Stimulated activated CD8-positive, alpha-beta memory T cell treated with anti-CD3 and anti-CD28 coated beads, Interleukin-15, amount 100 ng/mL, for 4 hours (primary cell): ENCODE measurements at places on chromosomes 12 and 14.

DNA sequence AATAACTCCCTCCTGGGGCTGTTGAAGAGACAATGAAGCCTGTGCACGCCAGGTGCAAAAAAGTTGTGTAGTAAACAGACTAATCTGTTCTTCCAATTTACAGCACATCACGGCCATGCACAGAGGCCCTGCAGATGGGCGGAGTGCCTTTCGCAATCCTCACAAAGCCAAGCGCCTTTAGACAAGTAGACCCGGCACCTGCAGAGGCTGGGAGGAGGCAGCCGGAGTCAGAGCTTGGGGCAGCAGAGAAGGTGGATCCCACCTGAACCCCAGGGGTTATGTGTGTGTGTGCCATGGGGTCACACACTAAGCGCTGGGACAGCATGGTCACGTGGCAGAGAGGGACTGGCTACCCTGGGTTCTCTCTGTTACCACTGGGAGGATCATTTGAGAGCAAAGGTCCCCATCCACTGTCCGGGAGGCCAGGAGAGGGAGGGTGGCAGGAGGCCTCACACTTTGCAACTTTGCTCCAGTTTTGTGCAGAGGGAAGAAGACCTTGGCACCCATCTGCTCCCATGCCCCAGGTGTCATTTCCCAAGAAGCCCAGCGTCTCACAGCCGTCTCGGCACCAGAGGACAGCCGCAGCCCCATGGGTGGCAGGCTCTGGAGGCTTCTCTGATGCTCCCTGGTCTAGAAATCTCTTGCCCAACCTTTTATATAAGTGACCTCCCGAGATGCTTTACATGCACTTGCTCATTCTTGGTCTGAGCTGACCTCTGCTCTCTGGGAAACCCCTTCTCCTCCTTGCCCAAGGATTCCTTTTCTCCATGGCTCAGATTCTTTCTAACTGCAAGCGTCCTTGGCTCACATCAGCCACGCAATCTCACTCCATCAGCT is 80.0 kb upstream of the DICER1 start:
- DNase-seq, result no peak

DNA sequence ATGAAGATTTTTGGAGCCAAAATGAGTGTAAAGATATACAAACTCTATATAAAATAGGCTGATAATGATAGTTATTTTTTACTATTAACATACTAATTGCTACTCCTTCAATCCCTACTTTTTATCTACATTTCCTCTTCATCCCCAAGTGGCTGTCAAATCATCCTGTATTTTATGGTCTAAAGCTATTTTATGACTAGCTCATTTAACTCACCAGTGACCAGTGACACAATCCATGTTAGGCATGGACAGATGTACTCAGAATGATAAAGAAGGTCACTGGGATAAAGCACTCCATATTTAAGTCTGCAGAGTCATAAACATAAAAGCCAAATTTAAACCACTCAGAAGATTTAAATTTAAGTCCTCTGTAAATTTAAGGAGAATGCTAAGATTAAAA is 183.0 kb downstream of the MED13L start:
- DNase-seq, result no peak

DNA sequence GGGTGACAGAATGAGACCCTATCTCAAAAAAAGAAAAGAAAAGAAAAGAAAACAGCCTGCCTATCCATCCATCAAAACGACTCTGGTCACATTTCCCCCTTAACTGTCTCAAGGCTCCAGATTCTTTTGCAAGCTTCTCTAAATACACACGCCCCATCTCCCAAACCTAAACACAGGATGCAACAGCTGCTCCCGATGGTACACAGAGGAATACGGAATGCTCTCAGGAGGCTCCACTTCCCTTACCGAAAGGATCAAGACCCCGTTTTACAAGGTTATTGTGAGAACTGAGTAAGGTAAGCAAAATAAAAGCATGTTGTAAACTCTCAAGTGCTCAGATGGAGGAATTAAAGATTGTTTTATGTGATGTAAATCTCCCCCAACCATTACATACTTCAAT is 62.3 kb downstream of the NT5DC3 start:
- DNase-seq, result no peak

GRCh38 chr12:52003591-52003990 is 3.2 kb upstream of the TAMALIN start:
- no peak for DNase-seq

- no peak for DNase-seq
These were observed 7.7 kb downstream of the CCDC184 start for GRCh38 chr12:48191096-48191495.

DNA sequence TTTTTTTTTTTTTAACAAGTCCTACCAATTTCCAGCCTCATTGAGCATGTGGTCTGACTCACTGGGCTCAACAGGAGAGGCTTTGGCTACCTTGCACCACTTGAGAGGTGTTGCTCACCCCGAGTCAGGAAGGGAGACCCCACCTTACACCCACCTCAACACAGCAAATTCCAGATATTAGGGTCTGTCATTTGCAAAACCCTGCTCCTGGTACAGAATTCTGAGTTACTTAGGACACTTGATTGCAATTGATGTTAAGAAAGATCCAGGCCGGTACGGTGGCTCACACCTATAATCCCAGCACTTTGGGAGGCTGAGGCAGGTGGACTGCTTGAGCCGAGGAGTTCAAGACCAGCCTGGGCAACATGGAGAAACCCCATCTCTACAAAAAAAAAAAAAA is 14.1 kb downstream of the DGLUCY start:
- DNase-seq, result no peak

DNA sequence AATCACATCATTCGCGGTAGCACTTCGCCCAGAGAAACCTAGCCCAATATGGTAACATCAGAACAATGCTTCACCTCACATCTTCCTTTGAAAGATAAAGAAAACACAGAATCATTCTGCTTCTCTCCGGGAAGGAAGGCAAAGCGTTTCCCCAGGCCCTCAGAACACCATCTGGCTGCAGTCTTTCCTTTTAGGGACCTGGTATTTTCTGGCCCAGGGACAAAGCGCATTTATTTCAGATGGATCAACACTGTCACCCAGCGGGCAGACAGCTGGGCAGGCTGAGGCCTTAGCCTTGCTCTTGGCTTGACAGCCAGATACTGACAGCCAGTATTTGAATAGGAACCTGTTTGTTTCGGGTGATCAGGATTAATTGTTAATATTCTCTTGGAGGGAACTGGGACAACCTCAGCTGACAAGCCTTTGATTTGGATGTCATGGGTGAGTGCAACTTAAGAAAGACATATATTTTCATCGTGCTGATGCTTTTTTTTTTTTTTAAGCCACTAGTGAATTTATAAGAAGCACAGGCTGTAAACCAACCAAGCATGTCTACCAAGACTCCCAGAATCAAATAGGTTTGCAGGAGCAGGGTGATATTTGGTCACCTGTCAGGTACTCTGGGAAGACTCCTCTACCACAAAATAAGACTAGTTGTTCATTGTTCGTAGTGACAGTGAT is 118.9 kb downstream of the VEZT start:
- no peak for DNase-seq

DNA sequence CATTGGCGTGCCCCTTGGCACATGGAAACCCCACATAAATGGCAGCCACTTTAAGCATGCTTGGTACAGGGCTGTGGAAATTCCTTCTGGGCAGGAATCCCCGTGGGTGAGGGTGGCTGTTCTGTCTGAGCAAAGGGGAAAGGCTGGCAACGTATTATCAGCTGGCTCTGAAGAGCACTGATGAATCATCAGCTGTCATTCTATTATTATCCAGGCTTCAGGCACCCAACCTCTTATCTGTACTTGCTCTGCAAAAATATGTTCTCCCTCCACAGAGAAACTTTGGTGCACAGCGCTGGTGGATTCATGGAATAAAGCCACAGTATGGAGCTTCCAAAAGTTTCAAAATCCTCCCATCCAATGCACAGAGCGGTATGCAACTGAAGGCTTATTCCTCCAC is 167.1 kb downstream of the TBX5 start:
- no peak for DNase-seq

DNA sequence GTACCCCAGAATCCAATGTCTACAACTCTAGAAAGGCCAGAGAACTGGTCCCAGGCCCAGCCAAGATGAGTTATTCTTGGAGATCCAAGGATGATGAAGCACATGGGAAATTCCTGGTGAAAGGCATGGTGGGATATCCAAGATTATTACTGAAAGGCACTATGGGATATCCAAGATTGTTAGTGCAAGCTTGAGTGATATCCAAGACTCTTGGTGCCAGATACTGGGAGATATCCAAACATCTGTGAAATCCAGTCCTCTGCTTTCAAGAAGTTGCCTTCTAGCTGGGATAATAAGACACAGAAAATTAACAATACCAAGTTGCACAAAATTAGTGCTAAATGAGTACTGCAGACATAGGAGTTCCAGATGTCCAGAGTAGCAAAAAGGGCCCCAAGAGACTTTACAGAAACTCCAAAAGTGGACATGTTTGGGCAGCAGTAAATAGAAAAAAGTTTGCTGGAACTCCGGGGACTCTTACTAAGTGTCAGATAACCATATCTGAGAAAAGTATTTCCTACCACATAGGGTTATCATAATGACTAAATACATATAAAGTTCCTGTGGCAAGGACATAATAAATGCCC is 34.6 kb downstream of the PHLDA1 start:
- no peak for DNase-seq

- DNase-seq, result no peak
These were observed 61.0 kb upstream of the ZDHHC17 start for GRCh38 chr12:76702946-76703345.

DNA sequence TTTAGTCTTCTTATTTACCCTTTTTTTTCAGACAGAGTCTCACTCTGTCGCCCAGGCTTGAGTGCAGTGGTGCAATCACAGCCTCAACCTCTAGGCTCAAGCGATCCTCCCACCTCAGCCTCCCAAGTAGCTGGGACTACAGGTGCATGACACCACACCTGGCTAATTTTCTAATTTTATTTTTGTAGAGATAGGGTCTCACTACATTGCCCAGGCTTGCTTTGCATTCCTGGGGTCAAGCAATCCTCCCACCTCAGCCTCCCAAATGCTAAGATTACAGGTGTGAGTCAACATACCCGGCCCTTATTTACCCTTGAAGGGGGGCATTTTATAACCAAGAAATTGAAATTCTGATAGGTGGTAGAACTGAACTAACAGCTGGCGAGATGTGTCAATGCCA is 21.0 kb downstream of the HECTD4 start:
- DNase-seq, result no peak

DNA sequence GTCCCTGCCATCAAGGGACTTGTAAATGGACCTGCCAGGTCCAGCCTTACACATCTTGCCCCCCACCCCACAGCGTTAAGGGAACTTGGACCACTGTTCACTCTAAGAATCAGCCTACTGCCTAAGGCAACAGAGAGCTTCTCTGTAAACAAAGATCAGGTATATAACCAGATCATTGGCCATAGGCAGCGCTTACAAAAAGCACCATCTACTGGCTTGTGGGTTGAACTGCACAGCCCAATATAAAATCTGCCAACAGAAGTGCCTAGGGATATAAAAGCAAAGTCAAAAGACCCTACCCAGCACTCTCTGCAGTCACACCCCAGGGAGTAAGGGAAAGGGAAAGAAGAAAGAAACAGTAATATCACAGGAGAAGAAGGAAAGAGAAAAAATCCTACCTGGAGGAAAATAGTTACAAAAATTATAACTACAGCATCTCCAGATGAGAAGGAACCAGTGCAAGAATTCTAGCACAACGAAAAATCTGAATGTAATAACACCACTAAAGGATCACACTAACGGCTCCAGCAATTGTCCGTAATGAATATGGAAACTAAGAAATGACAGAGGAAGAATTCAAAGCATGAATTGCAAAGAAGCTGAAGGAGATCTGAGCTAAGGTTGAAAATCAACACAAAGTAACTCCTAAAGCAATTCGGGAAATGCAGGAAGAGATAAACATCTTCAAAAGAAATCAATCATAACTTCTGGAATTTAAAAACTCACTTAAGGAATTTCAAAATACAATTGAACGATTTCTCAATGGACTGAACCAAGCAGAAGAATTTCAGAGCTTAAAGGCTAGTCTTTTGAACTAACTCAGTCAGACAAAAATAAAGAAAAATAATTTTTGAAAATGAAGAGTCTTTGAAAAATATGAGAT is 95.2 kb upstream of the PCED1B start:
- no peak for DNase-seq

DNA sequence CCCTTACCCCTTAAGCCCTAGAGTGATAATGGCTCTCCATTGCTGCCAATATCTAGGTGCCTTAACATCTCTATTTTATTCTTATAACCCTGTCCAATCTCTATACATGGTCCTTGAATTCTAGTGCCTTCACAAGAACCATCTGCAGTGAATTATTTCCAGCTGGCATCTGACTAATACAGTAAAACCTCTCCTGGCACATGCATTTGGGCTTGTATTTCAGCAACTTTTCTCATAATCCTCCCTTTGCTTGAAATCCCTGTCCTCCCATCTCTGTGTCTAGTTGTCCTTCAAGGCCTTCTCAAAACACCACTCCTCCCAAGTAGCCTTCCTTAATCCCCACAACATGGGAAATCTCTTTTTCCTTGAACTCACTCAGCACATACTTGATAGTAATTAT is 14.2 kb upstream of the HMGA2 start:
- DNase-seq, result no peak

- no peak for DNase-seq
These were observed 19.4 kb downstream of the RALGAPA1 start for GRCh38 chr14:35789651-35790050.

DNA sequence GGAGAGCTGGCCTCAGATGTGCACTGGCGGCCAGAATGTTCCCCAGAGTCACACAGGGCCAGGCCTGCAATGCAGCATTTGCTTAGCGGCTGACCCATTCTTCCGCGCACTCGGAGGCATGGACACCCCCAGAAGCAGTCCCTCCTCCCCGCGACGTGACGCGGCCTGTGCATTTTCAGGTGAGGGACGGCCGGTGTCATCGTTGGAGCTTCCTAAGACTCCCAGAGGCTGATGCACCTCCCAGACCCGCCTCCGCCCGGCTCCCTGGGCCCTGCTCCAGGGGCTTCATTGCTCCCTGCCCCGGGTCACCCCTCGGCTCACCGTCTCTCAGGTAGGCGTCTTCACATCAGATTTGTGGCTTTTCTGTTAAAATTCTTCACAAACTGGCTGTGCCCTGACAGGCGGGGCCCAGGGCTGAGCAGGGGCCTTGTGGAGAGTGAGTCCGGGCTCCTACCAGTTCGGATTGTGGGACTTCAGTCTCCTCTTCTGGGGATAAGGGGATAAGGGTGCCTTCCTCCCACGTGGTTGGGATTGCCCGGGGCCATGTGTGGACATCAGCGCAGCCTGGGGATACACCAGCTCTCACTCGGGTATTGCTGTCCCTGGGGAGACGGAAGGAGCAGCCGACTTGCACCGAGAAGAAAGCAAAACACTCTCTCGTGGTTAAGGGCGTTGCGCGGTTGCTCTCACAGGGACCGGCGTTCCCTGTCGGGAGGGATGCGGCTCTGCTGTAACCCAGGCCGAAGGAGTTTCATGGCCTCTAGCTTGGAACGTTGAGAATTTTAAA is 249.1 kb downstream of the ADGRD1 start:
- no peak for DNase-seq
